AG04450 (cell line): ENCODE measurements at places on chromosomes 3 and 15.
A peak's percentile ranks its signal among the peaks of the same experiment; 100 is the strongest.

DNA sequence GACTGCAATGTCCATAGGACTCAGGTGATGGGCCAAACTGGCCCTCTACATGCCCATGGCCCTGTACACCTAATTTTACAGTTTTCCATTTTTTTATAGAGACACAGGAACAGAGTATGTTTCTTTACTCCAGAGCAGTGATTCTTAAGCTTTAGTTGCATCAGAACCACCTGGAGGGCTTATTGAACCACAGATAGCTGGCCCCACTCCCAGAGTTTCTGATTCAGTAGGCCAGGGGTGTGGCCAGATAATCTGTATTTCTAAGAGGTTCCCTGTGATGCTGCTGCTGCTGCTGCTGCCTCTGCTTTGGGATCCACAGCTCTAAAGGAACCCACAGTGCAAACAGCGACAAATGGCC is 5.1 kb downstream of the RBP1 start:
- DNase-seq, result peak; percentile 84

GRCh38 chr3:40930131-40930538 is 269.2 kb upstream of the CTNNB1 start:
- DNase-seq, result no peak

DNA sequence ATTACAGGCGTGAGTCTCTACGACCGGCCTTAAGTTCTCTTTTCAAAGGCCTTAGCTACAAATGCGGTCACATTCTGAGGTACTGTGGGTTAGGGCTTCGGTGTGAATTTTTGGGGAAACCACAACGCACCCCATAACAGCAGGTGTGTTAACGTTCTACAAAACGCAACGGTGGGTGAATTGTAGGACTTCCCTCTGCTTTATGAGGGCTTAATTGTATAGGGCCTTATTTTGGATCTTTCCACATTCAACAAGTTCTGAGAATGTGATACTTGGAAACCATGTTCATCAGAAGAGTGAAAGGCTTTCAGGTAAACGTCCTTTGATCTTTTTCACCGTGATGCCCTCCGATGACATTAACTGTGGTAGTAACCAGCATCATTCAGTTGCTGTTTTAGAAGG is 998.6 kb upstream of the CFAP20DC start:
- no peak for DNase-seq

DNA sequence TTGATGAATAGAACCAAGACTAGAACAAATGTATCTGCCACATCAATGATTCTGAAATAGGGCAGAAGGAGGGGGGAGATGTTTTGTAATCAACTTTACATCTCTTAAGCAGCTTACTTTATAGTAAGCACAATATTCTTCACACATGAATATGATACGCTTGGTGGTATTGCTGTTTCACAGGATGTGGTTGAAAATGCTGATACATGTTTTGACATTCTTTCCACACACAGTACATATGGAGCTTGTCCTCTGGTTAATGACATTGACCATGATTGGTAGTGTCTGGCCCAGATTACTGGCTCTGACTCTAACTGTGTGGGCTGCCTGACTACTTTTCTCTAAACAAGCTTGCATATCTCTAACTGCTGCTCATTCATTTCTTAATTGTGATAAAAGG is 168.9 kb downstream of the KLHL25 start:
- peak; percentile 81 for DNase-seq

DNA sequence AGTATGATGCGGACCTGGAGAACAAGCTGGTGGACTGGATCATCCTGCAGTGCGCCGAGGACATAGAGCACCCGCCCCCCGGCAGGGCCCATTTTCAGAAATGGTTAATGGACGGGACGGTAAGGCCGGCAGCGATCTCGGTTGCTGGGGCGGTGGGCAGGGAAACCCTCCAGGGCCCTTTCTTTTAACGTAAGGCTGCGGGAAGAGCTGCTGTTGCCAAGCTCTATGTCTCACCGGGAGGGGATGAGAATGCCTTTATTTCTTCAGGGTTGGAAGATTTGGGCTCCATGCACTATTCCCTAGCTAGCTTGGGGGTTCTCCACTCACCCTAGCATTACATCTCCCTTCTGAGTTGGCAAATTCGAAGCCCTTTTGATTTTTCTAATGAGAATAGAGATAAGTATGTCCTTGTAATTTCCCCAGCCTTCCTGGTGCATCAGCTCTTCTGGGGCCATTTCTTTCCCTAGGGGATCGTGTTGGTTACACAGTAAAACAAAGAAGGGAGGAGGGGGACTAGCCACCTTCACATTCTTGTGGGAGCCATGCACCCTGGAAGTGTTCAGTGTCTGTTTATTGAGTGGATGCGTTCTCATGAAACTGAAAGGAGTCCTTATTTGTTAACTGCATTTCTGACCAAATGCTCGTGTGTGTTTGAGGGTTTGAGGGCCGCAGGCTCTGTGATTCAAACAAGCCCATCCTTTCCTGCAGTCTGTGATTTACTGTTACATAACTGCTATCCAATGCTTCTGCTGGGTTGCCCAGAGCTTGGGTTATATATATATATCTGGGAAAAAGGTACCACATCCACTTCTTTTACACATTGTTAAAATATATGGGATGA is 982 bp downstream of the TAGLN3 start:
- DNase-seq, result no peak

DNA sequence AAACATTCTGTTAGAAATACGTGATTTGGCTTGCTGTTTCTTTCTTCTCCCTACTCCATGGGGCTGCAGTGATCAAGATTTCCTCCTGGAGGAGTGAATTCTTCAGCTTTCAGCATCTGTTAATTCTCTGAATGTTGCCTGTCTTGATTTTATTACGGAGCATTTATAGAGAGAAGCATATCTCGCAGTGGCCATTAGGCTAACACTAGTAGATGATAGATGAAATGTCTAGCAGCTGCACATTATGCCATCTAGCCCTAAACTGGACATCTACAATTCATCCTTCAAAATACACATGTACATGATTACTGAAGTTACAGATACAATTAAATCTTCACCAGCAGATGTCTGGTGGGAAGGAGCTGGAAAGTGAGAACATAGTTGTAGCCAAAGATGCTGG is 769.8 kb upstream of the NECTIN3 start:
- DNase-seq, result no peak
